ENCODE measurements at places on chromosomes 1 and 21. TPM values are rescaled to one million over a fixed set of nuclear protein-coding genes. Genes with fewer than 3 reads are reported as not detected.

DNA sequence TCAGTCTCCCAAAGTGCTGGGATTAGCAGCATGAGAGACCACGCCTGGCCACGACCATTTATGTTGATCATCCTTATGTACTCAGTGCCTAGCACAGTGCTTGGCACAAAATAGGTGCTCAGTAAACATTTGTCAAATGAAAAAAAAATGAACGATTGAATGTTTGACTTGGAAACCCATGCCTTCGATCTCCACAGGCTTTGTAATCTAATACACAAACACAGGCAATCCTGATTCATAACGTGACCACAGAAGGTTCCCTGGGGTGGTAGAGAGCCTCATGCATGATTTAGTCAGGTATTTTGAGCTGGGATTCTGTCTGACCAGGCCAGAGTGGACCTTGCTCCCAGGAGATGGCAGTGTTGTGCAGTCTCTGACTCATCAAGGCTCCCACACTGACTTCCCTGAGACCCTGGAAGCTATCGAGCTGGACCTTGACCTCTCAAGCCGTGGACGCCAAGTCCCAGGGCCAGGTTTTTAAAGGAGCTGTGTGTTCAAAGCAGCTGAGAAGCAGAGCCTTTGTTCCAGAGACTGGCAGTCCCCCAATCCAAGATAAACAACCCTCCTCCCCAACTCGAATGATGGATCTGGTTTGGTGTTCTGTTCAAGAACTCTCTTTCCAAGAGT, 81.1 kb downstream of the PGM1 start:
- DNase-seq = no peak
- no peaks in the 10 kb centered on the region for H3K27me3 ChIP-seq
- H3K4me3 ChIP-seq = no peak overlapping the region
- H3K36me3 ChIP-seq = no peaks in the 10 kb centered on the region
- no peaks in the 10 kb centered on the region for H3K4me1 ChIP-seq

The LIN28A gene
- not detected for total RNA-seq

- no peaks in the 10 kb centered on the region for H3K4me1 ChIP-seq
- H3K27ac ChIP-seq = no peak overlapping the region
- no peak for DNase-seq
- H3K36me3 ChIP-seq = no peaks in the 10 kb centered on the region
These were observed 21.8 kb downstream of the LURAP1 start for GRCh38 chr1:46224966-46225365.

- no peak overlapping the region for H3K27ac ChIP-seq
- H3K27me3 ChIP-seq = no peaks in the 10 kb centered on the region
- DNase-seq = no peak
- no peaks in the 10 kb centered on the region for H3K36me3 ChIP-seq
- no peaks in the 10 kb centered on the region for H3K4me1 ChIP-seq
- H3K4me3 ChIP-seq = no peak overlapping the region
These were observed 44.2 kb downstream of the PRRX1 start for GRCh38 chr1:170707959-170708655.

The WNT3A gene
- total RNA-seq = not detected

GRCh38 chr1:198656500-198656932, 17.7 kb downstream of the PTPRC start:
- H3K27ac ChIP-seq = peak overlapping the region; percentile 93
- no peaks in the 10 kb centered on the region for H3K27me3 ChIP-seq
- H3K4me1 ChIP-seq = peaks cover 89% of the 10 kb centered on the region
- DNase-seq = peak; percentile 87
- H3K36me3 ChIP-seq = no peaks in the 10 kb centered on the region

DNA sequence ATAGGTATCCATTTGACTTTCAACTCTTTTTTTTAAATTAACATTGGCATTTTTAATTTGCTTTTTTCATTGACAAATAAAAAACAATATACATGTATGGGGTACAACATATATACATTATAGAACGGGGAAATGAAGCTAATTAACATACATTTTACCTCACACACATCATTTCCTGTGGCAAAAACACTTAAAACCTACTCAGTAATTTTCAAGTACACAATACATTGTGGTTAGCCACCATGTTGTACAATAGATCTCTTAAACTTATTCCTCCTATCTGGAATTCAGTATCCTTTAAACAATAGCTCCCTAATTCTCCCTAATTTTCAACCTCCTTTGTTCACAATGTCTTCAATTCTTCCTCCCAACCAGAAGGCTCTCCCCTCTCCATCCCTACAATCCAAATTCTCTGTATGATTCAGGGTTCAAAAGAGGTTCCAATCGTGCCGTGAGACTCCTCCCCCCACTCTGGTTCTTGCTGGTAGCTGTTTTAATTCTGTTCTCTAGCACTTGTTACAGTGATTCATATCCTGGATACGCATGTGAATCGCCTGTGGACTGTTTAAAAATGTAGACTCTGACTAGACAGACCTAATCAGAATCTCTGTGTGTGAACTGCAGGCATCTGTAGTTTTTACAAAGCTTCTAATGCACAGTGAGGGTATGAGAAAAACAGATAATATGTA, 87.6 kb upstream of the DUSP10 start:
- peak overlapping the region; percentile 2 for H3K4me3 ChIP-seq
- DNase-seq = peak; percentile 41
- H3K27me3 ChIP-seq = no peaks in the 10 kb centered on the region
- peak overlapping the region; percentile 28 for H3K27ac ChIP-seq
- H3K4me1 ChIP-seq = peaks cover 41% of the 10 kb centered on the region

DNA sequence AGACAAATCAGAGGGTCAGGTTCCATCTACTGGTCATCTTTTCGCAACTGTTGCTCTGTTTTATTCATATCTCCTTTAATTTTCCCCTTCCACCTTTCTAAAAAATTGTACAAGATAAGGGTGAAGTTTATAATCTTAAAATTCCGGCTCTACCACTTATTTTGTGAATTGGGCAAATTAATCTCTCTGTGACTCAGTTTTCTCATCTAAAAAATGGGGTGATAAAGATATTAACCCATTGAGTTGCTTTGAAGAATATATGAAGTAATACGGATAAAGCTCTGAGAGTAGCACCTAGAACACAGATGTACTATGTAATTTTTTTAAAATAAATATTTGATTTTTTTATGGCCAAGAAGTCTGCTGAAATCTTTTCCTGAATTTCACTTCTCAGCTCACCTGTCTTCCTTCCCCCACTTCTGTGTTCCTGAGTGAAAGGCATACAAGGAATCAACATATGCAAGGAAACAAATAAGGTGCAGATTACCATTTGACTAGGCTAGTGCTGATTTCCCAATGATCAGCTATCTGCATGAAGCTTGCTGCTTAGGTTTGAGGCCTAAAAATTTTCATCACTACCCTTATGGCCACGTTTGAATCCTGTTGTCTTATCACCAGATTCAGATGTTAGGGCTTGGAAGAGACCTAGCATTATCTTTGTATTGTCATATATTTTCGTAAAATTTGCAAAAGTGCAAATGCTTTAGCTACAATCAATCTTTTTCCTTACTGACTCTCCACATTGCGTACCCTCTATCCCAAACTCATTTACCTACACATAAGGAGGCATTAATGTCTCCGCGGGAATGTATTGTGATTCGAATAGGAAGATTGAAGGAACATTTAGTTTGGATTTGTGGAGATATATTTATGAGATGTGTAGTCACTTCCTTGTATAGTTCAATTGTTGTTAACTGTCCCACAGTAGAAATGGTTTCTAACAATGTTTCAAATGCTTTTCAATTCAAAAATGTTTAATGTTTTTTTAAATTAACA, 718.3 kb upstream of the PTBP2 start:
- no peak for DNase-seq
- no peaks in the 10 kb centered on the region for H3K4me1 ChIP-seq
- H3K27ac ChIP-seq = no peak overlapping the region
- H3K36me3 ChIP-seq = no peaks in the 10 kb centered on the region
- H3K27me3 ChIP-seq = no peaks in the 10 kb centered on the region

GRCh38 chr1:215720126-215720525, 153.0 kb downstream of the KCTD3 start:
- no peak overlapping the region for H3K27ac ChIP-seq
- no peaks in the 10 kb centered on the region for H3K36me3 ChIP-seq
- no peaks in the 10 kb centered on the region for H3K4me1 ChIP-seq
- H3K27me3 ChIP-seq = no peaks in the 10 kb centered on the region

GRCh38 chr1:44924835-44925464, 61.4 kb downstream of the EIF2B3 start:
- DNase-seq = no peak
- H3K27ac ChIP-seq = no peak overlapping the region

GRCh38 chr1:6425658-6426057, 1.1 kb downstream of the ESPN start:
- DNase-seq = no peak
- H3K27ac ChIP-seq = no peak overlapping the region
- H3K36me3 ChIP-seq = no peaks in the 10 kb centered on the region
- peaks cover 24% of the 10 kb centered on the region for H3K4me1 ChIP-seq
- H3K27me3 ChIP-seq = peaks cover 23% of the 10 kb centered on the region

DNA sequence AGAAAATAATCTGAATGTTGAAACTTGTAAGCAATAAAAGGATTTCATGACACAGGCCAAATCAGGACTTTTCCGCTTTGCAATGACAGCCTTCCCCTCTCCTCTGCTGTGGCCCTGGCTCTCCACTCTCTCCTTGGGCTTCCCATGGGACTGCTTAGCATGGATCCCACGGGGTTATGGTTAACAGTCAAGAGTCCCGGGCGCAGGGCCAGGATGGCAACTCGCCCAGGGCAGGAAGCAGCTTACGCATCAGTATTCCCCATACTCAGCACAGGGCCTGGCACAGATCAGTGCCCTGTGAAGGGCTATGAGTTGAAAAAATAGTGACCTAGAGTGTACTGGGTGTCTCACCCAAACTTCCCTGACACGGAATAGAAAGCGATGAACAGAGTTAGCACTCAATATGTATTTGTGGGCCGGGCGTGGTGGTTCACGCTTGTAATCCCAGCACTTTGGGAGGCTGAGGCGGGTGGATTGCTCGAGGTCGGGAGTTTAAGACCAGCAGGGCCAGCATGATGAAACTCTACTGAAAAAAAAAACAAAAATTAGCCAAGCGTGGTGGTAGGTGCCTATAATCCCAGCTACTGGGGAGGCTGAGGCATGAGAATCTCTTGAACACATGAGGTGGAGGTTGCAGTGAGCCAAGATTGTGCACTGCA, 29.1 kb upstream of the GRHL3 start:
- no peaks in the 10 kb centered on the region for H3K36me3 ChIP-seq
- no peak overlapping the region for H3K4me3 ChIP-seq
- no peaks in the 10 kb centered on the region for H3K27me3 ChIP-seq
- H3K27ac ChIP-seq = no peak overlapping the region

- no peak overlapping the region for H3K27ac ChIP-seq
- H3K4me3 ChIP-seq = no peak overlapping the region
- no peak for DNase-seq
- H3K4me1 ChIP-seq = no peaks in the 10 kb centered on the region
These were observed 20.2 kb upstream of the LRRC3 start for GRCh38 chr21:44434936-44435635.

DNA sequence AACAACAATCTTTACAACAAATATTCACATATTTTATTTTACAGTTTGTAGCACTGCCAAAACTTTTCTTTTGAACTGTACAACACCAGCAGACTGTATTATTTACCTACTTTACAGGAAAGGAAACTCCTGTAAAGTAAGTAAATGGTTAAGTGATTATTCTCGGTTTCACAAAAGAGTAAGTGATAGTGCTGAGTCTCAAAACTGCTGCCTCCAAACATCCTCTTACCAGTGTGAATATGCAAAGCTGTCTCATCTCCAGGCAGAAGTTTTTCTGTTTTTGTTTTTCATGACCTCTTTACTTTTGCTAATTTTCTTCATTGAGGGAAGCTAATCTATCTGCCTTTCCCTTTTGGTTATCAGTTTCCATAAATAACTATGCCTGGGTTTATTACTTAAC, 286.7 kb downstream of the SRGAP2C start:
- H3K4me1 ChIP-seq = no peaks in the 10 kb centered on the region
- no peak for DNase-seq
- no peak overlapping the region for H3K27ac ChIP-seq
- H3K36me3 ChIP-seq = no peaks in the 10 kb centered on the region
- H3K27me3 ChIP-seq = no peaks in the 10 kb centered on the region
- H3K4me3 ChIP-seq = no peak overlapping the region

- peak overlapping the region; percentile 48 for H3K4me3 ChIP-seq
- H3K36me3 ChIP-seq = no peaks in the 10 kb centered on the region
- peaks cover 91% of the 10 kb centered on the region for H3K4me1 ChIP-seq
- no peak for DNase-seq
- H3K27me3 ChIP-seq = no peaks in the 10 kb centered on the region
- H3K27ac ChIP-seq = peak overlapping the region; percentile 84
These were observed 6.5 kb upstream of the ITGB2 start for GRCh38 chr21:44927259-44927586.

The AMPD1 gene
- not detected for total RNA-seq

The S100A7A gene
- total RNA-seq = not detected

The ECM1 gene
- total RNA-seq = 2.0 TPM

The NBPF20 gene
- total RNA-seq = 5.3 TPM

DNA sequence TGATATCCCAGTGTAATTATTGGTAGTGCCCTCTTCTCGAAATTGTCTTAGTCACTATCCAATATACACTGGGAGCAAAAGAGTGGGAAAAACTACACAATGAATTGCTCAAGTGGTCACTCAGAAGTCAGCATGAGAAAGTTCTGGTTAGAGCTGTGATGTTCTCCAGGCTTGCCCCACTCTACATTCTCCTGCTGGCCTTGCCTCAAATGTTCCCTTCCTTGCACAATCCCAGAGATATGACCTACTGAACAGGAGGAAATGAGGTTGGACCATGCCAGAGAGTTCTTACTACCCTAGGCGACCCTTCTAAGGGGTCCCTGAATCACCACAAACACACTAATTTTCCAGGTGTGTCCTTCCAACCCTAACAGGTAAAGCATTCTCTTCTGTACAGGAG, 40.8 kb downstream of the GLUL start:
- no peaks in the 10 kb centered on the region for H3K36me3 ChIP-seq
- DNase-seq = no peak
- H3K4me1 ChIP-seq = no peaks in the 10 kb centered on the region
- H3K4me3 ChIP-seq = no peak overlapping the region
- no peak overlapping the region for H3K27ac ChIP-seq

DNA sequence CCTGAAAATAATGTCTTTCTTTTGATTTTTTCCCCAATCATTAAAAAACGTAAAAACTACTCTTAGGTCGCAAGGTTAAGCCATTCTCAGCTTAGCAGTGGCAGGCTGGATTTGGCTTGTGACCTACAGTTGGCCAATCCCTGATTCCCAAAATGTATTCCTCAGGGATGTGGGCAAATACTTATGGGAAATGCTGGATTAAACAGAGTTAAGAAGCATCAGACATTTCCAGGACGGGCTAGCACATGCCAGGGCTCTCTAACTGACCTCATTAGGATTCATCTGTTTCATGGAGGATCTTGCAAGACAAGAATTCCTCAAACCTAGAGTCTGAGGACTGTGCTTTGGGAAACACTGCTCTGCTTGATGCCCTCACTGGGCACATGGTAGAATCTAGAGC, 982 bp upstream of the IL24 start:
- H3K27me3 ChIP-seq = no peaks in the 10 kb centered on the region
- DNase-seq = no peak
- no peak overlapping the region for H3K27ac ChIP-seq
- H3K4me3 ChIP-seq = no peak overlapping the region

The SYCP1 gene
- not detected for total RNA-seq

Data from CD4-positive, alpha-beta memory T cell (primary cell).